ENCODE measurements at places on chromosomes 12 and 14.

- no peak for DNase-seq
Measured at GRCh38 chr14:72549026-72549425, 344.9 kb downstream of the DPF3 start.

DNA sequence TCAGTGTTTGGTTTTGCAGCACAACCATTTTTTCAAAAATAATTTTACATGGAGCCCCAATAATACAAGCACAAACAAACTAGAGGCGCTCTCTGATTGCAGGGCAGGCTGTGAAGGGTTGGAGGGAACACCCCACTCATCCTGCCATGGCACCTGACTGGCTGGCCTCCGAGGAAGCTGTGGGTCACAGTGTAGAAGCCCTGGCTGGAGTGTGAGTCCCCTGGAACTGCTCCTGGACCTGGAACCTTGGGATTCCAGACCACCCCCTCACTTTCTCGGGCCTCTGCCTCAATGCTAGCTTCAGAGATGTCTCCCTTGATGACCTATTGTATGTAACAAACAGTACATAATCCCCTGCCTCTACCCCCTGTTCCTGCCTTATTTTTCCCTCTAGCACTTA, 14.8 kb upstream of the SERPINA12 start:
- DNase-seq: peak; percentile 47

GRCh38 chr12:115341442-115341841, 657.5 kb upstream of the TBX3 start:
- DNase-seq: peak; percentile 77

DNA sequence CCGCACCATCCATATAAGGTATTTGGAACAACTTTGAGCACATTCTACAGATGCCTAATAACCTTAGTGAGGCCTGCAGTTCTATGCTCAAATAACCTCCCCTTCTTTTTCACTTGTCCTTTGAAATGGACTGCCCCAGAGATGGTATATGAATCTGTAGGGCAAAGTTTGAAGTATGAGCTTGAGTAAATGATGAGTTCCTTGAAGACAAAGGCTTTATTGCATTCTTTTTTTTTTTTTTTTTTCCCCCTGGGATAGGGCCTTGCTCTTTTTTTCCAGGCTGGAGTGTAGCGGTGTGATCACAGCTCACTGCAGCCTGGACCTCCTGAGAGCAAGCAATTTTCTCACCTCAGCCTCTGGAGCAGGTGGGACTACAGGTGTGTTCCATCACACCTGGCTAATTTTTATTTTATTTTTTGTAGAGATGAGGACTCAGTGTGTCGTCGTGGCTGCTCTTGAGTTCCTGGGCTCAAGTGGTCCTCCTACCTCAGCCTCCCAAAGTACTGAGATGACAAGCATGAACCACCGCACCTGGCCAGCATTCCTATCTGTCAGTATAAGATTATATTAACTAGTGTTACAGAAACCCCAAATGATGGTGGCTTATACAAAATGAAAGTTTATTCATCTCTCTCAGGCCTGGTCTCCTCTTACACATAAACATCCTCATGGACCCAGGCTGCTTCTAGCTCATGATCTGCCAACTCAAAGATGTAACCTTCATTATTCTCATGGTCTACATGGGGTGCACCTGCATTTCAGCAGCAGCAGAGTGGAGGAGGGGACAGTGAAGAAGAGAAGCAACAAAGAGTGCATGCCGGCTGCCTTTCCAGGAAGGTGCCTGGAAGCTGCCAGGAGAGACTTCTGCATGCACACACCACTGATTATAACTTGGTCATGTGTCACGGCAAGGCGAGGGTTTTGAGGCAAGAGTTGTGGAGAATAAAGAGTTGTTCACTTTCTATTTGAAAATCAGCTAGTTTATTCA, 101.4 kb downstream of the DUSP16 start:
- DNase-seq: no peak

DNA sequence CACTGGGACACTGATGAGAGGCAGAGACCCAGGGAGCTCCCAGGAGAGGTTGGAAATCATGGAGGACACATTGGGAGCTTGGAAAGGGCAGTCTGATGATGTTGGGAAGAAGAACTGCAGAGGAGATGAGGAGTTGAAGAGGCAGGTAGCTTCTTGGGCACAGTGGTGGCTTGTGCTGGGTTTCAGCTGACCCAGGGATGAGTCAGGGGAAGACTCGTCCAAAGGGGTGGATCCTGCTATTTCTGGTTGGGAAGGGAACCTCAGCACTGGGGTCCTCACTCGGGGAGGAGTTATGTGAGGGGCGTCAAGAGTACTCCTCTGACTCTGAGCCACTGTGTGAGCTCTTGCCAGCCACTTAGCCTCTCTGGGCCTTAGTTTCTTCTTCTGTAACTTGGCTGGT, 11.5 kb downstream of the ADCY4 start:
- DNase-seq: no peak

GRCh38 chr12:34294671-34295365, 272.5 kb downstream of the ALG10 start:
- DNase-seq: peak; percentile 33

- DNase-seq: no peak
Measured at GRCh38 chr12:104249898-104250297, 34.3 kb downstream of the TXNRD1 start.

DNA sequence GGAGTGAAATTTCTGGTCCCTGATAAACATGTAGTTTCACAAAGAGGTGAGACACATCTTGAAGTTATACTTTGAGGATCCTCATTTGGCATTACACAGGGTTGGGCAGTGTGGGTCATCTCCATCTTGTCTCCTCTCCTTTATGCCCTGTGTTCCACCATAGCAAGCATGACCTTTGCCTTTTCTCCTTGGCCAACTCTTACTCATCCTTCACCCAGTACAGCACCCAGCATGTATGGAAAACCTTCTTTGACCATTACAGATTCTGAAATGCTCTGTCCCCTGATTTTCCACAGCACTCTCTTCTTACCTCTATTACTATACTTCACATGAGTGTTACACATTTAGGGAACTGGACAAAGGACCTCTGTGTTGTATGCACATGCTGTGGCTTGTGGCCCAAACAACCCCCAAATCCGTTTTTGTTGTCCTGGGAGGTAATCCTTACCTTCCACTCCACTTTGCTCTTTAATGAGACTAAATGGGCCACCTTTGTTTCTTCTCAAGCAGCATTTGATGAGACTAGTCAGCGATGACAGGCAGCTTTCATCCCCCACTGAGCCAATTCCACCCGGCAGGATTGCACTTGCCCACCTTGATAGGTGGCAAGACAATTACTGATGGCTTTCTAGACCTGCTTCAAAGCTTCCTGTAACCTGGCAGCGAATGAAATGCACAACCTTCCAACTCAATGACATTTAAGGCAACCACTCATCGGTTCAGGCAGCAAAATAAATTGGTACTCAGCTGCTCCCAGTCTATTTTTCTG, 163.5 kb downstream of the MON2 start:
- no peak for DNase-seq

DNA sequence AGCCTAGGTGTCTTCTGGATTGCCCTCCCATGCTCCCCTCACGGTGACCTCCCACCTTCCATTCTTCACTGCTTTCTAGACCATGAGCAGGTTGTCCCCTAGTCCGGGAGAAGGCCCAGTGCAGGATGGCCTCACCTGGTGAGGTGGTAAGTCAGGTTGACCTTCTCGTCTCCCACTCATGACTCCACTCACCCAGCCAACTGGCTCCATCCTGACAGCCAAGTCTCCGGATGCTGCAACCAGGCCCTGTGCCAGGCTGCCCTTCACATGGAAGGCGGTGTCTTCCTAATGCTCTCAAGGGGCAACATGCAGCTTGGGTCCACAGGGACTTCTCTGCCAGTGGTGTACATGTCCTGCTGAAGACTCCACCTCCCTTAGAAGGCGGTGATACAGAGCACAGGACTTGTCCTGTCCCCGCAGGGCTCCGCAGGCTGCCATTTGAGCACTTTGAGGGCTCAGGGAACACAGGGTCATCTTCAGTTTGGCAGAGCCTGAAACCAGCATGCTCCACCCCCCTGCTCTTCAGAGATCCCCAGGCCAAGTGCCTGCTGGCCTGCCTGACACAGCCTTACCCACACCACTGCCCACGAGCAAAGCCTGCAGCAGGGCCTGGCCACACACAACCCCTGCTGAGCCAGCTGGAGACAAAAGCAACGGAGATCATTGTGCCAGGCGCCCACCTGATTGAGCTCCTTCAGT, 25.4 kb downstream of the BATF start:
- no peak for DNase-seq

GRCh38 chr12:93020631-93021597, 91.8 kb upstream of the EEA1 start:
- no peak for DNase-seq

Measured in left forelimb (tissue), 1 donor.